ENCODE measurements at places on chromosomes 11 and 22.
A peak's percentile ranks its signal among the peaks of the same experiment; 100 is the strongest.

DNA sequence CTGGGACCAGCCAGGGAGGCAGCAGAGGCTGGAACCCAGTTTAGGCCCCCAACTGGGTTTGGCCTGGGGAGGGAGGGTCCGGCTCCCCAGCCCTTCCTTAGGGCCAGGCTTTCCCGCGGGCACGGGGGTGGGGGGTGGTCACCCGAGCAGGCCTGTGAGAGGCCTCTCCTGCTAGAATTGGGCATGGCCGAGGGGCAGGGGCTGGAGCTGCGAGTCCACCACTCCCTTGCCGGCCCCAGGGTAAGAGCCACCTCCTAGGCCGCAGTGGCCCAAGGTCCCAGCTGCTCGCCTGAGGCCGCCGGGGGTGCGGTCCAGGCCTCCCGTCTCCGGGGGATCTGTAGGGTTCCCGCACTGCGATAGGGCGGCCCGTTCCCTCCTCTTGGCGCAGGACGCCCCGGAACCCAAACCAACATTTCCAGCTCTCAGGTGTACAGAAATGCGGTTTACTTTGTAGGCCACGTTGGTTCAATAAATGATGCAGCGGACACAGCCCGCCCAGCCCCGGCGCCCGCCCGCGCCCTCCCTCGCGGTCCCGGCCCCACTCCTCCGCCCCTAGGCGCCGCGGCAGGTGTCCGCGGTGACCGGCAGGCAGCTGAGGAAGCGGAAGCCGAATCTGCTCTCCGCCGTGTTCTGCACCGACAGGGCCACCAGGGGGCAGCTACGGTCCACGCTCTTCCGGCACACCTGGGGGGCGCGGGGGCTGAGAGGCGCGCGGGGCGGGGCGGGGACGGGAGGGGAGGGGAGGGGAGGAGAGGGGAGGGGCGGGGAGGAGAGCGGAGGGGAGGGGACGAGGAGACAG lies 5.9 kb downstream of the LMNTD2 start:
- DNase-seq: peak; percentile 89

GRCh38 chr11:64186492-64187165 lies 658 bp downstream of the STIP1 start:
- peak; percentile 31 for DNase-seq

- DNase-seq: no peak
Measured at GRCh38 chr11:31953803-31954327, 137.0 kb upstream of the RCN1 start.

GRCh38 chr11:129223701-129224149 lies 31.6 kb upstream of the ARHGAP32 start:
- no peak for DNase-seq

Data from mesendoderm (in vitro differentiated cells).